Umbilical cord (tissue), 2 donors: ENCODE measurements at places on chromosomes 11 and 22.

GRCh38 chr11:70399681-70400112, 1.4 kb downstream of the CTTN start:
- peak; percentile 86 for DNase-seq

DNA sequence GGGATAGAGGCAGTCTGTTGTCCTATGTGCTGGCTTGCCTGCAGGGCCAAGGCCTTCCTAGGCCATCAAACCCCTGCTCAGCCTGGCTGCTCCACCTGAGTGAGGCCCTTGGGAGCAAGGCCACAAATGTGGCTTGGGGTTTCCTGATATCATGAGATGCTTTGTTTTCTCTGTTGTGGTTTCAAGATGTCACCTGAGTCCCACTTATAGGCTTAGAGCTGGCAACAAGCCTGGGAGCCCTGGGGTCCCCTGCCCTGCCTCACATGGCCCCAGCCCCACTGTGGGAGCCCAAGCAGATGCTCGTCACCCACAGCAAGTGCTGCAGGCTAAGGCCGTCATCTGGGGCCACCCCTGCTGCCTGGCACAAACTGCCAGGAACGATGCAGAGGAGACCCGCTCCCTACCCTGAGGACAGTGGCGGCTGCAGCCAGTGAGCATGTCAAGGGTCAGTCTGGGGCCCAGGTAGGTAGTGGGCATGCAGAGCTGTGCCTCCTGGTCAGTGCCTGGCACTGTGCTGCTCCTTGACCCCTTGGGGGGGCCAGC, 75.4 kb upstream of the KCNQ1OT1 start:
- DNase-seq = no peak

DNA sequence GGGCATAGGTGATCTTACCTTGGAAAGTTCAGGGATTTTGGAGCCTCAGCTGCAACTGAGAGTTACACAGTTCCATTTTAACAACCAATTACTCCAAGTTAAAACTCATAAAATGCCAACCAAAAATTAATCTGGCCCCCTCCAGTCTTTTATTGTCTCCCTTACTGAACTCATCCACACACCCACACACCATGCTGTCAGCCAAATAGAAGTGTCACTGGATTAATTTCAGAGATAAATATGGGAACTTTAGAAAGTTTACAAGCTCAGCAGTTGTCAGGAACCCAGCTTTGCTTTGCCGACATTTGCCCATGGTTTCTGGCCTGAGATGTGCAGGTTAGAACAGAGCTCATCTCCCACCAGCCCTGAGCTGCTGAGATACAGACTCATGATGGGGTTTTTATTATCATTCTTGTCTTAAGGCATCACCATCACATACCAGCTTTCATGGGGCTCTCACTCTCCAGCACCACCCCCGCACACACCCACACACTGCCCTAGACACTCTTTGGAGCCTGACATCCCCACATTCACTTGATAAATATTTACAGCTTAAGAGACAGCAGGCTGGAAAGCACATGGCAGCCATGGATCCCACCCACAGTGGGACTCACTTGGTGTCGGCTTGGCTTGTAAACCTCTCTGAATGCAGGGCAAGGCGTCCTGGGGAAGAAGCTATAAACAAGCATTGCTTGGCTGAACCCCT, 23.7 kb upstream of the CTR9 start:
- peak; percentile 88 for DNase-seq

DNA sequence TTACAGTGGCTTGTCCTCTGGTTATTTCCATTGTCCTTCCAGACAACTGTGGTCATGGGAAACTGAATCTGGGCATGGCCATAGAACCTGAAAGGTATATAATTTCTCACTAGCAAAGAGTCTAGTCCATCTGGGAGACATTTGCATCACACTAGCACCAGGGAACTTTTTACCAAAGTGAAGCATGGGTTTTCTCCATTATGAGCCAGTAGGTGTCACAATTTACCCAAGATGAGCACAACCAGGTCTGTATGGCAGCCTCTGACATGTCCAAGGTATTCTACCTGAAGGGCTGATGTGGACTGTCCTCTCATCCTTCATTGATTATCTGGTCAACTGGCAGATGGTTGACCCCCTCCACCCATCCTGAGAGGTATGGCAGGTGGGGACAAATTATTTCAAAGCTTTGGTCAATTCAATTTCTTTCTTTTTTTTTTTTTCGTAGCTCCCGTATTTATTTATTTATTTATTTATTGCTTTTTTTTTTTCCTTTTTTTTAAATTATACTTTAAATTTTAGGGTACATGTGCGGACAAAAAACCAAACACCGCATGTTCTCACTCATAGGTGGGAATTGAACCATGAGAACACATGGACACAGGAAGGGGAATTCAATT, 425.9 kb downstream of the TMEM135 start:
- peak; percentile 28 for DNase-seq
